ENCODE measurements at places on chromosomes 4 and X.
A peak's percentile ranks its signal among the peaks of the same experiment; 100 is the strongest.

DNA sequence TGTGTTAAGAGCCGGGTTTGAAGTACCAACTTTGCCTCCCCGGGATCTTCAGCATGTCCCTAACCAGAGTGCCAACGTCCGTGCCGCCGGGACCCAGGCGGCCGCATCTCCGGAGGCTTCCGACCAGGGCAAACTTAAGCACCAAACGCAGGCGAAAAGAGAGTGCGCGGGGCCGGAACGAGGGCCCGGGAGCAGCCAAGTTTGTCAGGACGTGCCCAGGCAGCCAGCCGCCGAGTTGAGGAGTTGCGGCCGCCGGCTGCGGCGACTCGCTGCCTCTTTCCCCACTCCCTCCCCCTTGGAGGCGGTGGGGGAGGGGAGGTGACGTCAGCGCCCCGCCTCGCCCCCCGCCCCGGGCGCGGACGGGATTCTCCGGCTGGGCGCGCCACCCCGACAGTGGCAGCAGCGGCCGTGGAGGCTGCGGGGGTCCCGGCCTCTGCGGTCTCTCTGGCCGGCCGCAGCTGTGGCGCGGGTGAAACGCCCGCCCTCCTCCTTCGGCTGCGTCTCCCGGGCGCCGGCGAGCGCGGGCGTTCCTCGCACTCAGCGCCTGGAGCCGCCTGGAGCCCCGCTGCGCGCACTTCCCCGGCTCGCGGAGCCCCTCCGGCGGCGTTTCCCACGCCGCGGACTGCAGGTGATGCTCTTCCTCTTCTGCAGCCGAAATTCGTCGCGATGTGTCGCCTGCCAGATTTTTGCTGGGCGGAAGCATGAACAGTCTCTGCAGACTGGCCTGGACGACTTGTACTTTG is 2.9 kb upstream of the FAT1 start:
- DNase-seq, result no peak

GRCh38 chr4:58936436-58936835 is 1826.3 kb upstream of the IGFBP7 start:
- DNase-seq, result no peak

- DNase-seq, result no peak
Observed at GRCh38 chrX:106246511-106246910, 78.4 kb downstream of the PWWP3B start.

DNA sequence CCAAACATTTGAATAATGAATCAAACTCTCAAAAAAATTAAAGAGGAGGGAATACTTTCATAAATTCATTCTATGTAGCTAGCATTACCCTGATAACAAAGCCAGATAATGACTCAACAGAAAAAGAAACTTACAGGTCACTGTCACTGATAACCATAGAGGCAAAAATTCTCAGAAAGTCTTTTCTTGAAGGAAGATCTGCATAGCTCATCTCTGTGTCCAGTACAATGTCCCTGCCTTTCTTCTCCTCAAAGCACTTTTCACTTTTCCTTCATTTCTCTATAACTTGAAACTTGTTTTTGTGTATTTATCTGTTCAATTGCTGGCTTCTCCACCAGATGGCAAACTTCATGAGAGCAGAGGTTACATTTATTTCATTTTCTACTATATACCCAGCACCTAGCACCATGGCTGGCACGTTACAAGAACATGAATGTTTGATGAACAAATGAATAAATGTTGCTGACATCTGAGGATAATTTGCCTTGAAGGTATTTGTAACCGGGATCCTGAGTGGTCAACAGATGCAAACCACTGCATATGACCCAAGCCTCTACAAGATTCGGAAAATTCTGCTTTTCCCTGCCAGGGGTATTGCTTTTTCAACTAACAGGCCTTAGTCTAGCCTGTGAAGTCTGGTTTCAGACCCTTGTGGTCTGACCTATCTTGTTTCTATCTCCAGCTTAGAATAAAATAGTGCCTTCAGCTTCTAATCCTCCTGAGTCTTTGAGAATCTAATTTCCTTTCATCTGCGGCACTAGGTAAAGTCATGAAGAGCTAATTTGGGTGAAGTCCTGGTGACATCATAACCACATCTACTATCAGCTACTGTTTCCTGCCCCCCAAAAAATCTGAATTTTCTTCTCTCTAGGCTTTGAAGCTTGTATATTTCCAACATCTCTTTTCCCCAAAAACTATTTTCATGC is 52.5 kb upstream of the ANTXR2 start:
- peak; percentile 47 for DNase-seq

- no peak for DNase-seq
Observed at GRCh38 chr4:39627413-39627812, 11.3 kb downstream of the SMIM14 start.

- no peak for DNase-seq
Observed at GRCh38 chr4:89492581-89493071, 185.0 kb upstream of the GPRIN3 start.

GRCh38 chr4:151199319-151200190 is 77.4 kb upstream of the PRSS48 start:
- DNase-seq, result no peak

GRCh38 chr4:23423540-23423939 is 466.3 kb downstream of the PPARGC1A start:
- no peak for DNase-seq

DNA sequence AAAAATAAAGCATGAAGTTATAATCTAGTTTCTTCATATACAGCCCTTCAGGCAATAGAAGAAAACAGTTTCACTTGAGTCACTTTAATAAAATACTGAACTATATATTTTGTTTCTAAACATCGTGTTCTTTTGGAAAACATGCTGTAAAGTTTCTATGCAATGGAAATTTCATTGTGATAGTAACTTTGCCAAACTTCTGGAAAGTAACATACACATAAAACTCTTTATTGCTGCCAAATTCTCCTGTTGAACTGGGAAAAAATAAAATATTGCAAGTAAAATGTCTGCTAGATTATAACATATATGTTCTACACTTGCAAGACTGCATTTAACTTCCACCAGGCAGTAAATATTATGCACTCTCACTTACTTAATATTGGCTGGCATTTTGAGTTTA is 635.4 kb downstream of the SPRY1 start:
- DNase-seq, result no peak

DNA sequence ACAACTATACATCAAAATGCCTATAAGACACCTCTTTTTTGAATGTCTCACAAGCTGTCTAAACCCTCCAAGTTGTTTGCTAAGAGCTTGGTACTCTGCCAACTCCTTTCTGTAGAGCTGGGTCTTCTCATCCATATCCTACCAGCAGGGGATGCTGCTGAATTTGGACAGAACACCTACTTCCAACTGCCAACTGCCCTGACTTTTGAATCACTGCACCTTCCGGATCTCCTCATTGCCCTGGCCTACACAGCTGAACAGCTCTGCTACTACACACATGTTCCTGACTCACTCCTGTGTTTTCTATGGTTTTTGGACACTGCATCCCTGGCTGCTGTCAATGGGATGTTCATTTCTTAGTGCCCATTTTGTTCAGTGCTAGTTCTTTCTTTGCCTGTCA is 18.7 kb downstream of the FAM184B start:
- DNase-seq, result no peak

DNA sequence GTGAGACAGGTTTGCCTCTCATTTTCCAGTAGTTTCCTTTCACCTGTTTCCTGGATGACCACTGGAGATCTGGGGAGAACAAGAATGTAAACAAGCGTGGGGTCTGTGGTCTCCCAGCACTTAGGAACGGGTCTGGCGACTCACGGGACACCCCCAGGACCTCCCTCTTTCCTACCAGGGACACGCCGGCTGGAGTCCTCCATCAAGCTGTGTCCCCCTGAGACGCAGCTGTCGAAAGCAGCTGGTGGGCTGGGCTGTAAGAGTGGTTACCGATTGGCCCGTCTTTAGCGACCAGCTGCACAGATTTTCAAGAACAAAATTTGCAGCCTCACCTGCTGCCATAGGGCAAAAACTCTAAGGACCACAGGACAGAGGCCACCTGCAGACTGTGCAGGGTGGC is 11.9 kb downstream of the LRPAP1 start:
- no peak for DNase-seq

GRCh38 chrX:44785652-44786051 is 58.2 kb upstream of the DUSP21 start:
- no peak for DNase-seq

- no peak for DNase-seq
Observed at GRCh38 chrX:122582280-122582974, 601.7 kb upstream of the GRIA3 start.

DNA sequence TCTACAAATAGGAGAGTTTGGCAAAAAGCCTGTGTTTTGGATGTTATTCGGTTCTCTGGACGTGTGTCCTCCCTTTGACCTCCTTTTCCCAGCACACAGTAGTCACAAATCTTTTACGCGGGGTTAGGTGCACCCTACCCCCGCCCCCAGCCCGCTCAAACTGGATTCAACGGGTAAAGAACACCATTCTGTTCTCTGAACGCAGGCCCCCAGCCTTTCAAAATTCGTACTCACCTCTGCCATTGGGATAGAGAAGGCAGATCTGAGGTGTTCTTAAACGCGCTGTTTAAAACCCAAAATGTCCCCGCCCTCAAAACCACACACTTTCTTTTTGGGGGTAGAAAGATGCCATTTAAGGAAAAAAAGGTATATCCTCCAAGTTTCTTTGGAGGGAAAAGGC is 2.7 kb downstream of the LEF1 start:
- no peak for DNase-seq

GRCh38 chrX:153689654-153690465 is 2.1 kb downstream of the SLC6A8 start:
- DNase-seq, result no peak

DNA sequence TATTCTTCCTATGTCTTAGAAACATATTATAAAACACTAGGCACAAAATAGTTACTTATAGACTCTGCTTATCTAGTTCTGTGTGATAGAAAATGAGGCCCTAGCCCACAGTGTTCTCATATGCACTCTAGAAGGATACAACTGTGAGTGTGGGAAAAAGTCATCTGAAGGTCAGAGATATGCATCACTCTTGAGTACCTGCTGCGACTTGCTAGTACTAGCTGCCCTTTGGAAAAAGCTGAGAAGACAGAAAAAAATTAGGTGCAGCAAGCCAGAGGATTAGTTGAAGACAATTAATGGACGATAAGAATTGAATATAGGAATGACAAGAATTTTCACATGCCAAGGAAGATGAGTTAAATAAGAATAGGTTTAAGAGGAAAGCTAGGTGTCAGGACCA is 61.3 kb downstream of the MTHFD2L start:
- DNase-seq, result no peak
